ENCODE measurements at places on chromosomes 5 and 9.

DNA sequence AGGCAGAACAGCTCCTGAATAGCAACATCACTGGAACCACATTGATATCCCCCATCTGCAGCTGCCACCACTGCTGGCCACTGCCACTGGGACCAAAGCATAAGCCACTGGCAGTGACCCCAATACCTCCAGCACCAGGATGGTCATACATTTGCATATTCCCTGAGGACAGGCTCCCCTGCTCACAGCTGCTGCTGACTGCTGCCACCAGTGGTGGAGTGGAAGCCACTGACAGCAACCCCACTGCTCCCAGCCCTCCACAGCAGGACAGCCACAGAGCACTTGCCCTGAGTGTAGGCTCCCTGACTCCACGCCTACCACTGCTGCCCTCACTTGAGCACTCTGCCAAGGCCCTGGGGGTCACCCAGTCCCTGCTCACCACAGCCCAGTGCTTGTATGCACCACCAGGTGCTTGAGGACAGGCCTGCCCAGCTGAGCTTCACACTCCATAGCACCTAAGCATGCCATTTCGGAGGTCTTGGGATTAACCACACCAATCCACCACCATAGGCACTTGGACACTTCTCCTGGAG lies 327.4 kb upstream of the RPS23 start:
- DNase-seq = no peak

DNA sequence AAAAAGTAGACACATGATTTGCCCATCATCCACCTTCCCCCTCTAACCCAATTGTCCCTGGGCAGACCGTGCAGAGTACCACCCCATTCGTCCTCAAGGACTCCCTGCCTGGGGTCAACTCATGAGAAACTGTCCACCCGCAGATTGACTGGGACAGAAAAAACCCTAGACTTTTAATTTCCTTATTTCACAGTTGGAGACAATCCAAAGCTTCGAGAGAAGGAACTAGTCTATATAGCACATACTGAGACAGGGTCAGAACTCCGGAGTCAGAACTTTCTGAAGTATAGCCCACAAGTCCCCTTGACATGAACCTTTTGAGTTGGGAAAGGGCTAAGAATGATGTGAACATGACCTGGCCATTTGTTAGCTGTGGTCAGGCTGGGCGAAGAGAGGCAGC lies 7.5 kb upstream of the GPX3 start:
- no peak for DNase-seq

- no peak for DNase-seq
Observed at GRCh38 chr9:89417832-89418473, 80.0 kb downstream of the SEMA4D start.

GRCh38 chr5:75435096-75435495 lies 76.3 kb downstream of the CERT1 start:
- DNase-seq = no peak

GRCh38 chr9:115900698-115901097 lies 252.9 kb upstream of the PAPPA start:
- no peak for DNase-seq

DNA sequence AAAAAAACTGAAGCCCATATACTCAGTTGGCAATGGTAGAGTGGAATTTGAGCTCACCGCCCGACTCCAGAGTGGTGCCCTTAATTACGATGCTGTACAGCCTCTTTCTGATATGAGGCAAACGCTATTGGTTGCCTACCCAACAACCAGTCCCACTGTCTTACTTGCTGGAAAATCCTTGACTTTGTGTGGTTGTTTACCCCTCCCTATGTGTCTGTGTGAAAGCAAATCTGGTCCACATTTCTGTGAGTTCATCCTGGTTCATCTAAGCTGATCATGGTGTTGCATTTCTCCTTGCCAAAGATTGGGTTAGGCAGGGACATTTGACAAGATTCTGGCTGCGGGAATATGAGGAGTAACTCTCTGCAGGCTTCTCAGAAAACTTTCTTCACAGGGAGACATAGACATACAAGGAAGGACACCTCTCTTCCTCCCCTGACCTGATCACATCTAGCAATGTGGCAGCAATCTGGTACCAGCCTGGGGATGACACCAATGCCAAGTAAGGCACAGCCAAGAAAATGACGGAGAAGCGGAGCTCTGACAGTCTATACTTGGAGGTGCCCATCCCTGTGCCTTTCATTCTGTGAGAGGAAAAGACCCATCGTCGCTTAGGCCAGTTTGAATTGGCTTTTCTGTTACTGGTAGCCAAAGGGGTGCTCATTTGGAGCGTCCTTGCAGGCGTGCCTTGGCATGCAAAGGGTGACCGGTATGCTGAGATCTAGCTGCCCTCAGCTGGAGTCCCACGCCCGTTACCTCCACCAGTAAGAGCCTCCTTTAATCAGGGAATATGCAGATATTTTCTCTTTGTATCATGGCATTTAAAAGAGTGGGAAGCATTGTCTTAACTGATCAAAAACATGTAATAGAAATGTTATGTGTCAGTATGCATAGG lies 124.3 kb downstream of the AOPEP start:
- DNase-seq = no peak

DNA sequence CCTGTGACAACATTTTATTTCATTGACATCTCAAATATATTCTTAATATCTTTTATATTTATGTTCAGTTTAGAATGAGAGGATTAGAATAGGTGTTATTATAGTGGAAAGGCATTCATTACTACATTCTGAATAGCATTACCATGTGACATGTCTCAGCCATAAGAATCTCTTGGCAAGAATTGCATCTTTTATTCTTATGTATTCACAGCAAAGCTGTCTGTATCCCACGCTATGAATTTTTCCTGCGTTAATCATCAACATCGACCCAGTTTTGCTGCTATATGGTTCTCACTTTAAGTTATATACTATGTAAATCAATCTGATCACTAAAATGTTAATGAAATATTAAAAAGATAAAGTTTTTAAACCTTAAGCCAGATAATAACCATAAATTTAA lies 248.6 kb downstream of the TMEM232 start:
- no peak for DNase-seq

DNA sequence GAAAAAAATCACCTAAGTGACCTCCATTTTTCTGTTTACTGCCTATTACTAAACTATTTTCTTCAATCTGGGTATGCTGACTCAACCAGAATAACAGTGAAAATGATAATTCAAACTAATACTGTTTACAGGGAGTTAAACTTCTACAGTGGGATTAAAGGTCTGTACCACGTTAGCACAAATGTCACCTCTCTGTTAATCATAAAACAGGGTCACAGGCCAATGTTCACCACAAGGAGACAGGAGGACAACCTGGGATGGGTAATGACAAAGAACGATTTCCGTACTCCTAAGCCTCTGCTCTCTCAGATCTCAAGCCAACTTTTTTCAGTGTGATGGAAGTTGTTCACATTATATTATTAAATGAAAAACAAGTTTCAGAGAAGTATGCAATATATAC lies 2.3 kb downstream of the ALDOB start:
- DNase-seq = no peak

DNA sequence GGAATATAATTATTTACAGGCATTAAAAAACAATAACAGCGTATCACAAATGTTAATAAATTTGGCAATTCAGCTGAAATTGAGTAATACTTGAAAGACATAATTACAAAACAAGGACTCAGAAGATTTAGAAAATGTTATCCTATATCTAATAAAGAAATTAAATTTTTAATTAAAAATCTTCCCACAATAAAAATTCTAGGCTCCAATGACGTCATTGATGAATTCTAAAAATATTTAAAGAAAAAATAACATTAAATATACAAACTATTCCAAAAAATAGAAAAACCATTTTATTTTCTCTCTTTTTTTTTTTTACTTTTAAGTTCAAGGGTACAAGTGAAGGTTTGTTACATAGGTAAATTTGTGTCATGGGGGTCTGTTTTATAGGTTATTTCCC lies 161.5 kb downstream of the ADAMTS6 start:
- no peak for DNase-seq

- no peak for DNase-seq
Observed at GRCh38 chr5:17308326-17309065, 91.1 kb downstream of the BASP1 start.

DNA sequence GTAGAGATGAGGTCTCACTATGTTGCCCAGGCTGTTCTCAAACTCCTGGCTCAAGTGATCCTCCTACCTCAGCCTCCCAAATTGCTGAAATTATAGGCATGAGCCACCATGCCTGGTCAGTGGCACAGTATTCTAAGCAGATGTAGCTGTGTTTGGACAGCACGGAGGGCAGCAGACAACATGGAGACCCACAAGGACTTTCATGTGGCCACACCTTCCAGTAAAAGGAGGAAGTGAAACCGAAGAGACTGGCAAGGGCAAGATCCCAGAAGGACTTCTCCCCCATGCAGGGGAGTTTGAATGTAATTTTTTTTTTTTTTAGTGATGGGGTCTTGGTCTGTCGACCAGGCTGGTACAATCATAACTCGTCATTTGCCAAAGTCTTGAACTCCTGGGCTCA lies 172.2 kb downstream of the TRPM3 start:
- no peak for DNase-seq

DNA sequence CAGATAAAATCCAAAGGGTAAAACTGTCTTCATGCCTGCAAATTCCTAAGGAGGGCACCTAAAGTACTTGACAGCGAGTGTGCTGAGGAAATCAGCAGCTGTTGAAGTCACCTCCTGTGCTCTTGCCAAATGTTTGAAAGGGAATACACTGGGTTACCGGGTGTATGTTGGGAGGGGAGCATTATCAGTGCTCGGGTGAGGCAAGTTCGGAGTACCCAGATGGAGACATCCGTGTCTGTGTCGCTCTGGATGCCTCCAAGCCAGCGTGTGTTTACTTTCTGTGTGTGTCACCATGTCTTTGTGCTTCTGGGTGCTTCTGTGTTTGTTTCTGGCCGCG lies 727 bp upstream of the ADRB2 start:
- DNase-seq = no peak

DNA sequence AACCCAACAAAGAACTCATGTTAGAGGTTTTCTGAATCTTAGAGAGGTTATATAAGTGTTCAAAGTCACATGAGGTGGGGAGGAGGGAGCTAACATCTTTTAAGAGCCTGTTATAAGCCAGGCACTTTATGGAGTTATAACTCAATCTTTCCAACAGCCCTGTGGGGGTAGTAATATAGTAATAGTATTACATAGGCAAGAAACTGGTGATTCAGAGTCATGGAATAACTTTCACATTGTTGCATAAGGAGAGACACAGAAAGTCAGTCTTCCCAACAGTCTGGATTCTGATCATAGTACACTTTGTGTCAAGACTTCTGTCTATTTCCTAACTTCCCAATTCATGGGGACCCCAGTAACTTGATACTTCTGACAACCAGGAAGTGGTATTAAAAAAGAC lies 89.2 kb downstream of the ACER2 start:
- no peak for DNase-seq

GRCh38 chr9:80157561-80157983 lies 585.8 kb downstream of the TLE4 start:
- DNase-seq = no peak

DNA sequence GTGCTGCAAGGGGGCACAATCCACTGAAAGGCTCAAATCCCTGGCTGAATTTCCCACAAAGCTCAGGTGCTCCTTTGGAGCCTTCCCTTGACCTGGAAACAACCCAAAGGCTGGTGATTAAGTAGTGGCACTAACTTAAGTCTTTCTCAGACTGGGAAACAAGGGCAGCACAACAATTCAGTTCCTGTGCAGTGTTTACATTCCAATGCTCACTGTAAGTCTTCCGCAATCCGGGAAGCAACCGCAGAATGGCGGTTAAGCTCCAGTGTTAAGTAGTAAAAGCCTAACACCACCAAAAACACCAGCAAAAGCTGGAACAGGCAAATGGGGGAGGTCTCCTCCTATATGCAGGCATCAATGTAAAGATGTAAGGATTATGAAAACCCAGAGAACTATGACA lies 117.2 kb downstream of the TRPM3 start:
- DNase-seq = no peak

DNA sequence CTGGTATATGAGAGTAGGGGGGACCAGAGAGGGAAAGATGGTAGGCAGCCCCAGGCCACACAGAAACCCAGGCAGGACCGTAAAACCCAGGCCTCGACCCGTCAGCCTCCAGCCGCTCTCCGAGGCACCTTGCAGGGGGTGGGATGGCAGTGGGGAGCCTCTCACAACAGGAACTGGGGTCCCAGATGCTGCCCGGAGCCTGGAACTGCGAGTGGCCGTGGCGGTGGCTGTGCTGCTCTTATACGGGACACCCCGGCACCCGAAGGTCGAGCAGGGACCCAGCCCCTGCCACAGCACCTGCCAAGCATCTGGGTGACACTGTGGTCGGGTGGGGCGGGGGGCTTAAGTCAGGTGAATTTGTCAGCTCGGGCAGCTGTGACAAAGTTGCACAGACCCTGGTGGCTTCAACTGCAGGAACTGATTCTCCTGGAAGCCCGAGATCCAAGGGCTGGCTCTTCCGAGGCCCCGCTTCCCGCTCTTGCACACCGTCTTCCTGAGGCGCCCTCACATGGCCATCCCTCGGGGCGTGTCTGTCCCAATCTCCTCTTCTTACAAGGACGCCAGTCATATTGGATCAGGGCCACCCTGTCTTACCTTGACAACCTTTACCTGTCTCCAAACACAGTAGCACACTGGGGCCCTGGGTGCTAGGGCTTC lies 47.6 kb upstream of the EGFL7 start:
- no peak for DNase-seq

- no peak for DNase-seq
Observed at GRCh38 chr5:68088302-68088701, 127.3 kb upstream of the PIK3R1 start.

DNA sequence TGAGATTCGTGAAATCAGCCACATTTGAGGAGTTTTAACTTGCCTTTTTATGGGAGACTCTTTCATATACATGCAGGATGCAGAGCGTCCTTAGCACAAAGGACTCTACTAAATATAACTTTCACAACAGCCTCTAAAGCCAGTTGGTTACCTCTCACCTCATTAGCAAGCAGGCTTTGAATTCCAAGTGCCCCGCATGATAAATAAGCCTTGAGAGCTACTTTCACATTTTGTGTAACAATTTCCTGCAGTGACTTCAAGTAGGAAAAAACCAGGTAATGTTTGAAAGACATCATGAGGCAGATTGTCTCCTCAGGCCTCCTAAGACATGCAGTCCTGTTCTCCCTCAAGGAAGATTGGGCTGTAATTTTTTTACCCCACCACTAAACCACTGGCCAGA lies 50.5 kb downstream of the RALGPS1 start:
- DNase-seq = no peak

- no peak for DNase-seq
Observed at GRCh38 chr5:87007737-87008136, 259.9 kb upstream of the RASA1 start.

- no peak for DNase-seq
Observed at GRCh38 chr9:117276444-117276843, 138.4 kb downstream of the ASTN2 start.

GRCh38 chr5:30343707-30344106 lies 849.8 kb upstream of the CDH6 start:
- no peak for DNase-seq

Measured in stimulated activated CD8-positive, alpha-beta memory T cell treated with anti-CD3 and anti-CD28 coated beads, Interleukin-15, amount 100 ng/mL, for 4 hours (primary cell).